ENCODE measurements at places on chromosomes 12 and 14.

DNA sequence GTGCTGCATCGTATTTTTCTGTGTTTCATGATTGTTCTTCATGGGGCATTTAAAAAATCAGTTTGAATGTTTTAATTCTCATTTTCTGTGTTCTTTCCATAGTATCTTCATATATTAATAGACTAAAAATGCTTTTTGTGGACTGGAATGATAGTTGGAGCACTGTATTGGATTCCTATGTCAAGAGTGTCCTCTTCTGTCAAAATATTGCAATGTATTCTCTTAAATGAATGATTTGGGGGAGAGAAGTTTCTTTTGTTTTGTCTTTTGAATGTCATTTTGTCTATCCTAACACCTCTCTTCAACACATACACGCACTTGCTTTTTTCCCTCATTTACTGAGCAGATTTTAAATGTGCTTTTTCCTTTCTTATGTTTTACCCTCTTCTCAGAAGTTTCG is 4.7 kb upstream of the EIF2S3B start:
- peak; percentile 3 for DNase-seq

GRCh38 chr14:100503251-100503650 is 84.0 kb downstream of the BEGAIN start:
- no peak for DNase-seq

DNA sequence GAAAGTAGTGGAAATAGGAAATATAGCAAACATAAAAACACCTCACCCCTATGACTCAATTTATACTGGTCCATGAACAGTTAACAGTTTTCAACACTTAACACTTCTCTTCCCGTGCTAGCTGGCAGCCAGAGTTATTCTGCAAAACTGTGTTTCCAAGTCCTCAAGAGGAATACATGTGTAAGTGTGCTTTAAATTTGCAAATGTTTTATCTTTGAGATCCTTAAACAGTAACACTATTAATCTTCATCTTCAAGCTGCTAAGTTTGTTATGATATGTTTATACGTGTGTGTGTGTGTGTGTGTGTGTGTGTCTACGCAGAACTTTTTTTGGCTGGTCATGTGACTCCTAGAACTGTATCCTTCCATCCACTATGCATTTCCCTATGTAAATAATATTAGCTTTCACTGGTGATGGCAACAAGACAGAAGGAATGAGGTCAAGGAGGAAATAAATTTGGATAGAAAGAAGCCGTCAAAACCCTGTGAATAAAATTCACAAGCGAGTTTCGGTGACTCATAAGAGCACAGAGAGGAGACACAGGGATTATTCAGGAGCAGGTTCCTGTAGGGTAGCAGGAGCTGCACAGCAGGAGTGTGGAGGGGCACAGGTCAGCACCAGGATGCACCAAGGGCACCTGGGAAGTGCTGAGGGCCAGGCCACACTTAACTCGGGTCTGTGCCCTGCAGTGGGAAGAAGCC is 105.9 kb upstream of the ETV6 start:
- DNase-seq, result no peak

DNA sequence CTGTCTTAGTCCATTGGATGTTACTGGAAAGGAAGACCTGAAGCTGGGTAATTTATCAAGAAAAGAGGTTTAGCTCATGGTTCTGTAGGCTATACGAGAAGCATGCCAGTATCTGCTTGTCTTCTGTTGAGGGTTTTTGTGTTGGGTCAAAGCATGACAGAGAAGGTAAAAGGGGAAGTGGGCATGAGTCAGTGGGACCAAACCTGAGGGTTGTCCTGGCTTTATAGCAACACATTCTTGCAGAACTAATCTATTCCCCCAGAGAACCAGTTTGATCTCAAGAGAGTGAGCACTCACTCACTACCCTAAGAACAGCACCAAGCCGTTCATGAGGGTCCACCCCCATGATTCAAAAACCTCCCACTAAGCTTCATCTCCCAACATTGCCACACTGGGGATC is 19.0 kb upstream of the KRAS start:
- DNase-seq, result no peak

- DNase-seq, result no peak
Observed at GRCh38 chr12:777550-778047, 25.2 kb downstream of the WNK1 start.

DNA sequence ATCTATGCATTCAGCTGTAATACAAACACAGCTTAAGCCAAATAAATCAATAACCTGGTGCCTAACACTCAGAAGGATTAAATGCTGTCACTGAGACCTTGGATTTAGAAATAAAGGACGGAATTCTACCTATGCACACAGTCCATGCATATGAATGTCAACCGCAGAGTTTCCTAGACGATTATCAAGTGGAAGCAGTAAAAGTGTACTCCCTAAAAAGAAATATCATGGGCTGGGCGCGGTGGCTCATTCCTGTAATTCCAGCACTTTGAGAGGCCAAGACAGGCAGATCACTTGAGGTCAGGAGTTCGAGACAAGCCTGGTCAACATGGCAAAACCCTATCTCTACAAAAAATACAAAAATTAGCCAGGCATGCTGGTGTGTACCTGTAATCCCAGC is 188.2 kb upstream of the DYRK2 start:
- no peak for DNase-seq

DNA sequence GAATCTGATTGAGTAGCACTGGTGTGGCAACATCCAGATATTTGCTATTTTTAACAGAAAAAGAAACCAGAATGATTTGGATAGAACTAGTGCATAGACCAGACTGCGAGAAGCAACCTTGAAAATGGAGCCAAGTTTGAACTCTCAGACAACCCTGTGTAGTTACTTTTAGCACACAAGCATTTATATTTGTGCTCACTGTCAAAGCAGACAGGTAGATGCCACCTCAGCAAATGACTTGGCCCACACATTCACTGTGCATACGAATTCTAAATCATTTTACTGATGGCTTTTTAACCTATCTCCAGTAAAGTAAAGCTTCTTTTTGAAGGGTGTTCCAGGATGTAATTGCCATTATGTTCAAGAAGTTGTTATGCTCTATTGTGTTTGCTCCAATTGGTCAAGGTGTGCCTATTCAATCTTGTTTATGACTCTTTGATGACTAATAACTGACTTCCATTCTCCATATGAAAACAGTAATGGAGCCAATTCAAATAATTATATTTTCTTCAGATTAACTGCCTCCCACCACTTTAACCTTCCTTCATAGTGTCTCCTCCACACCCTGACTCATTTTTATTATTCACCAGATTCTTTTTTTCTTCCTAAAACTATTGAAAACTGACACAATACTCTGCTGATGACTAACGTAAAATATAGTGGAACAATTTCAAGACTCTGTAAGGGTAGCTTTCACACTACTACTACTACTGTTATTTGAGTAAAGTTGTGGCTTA is 138.5 kb downstream of the CCER1 start:
- no peak for DNase-seq

DNA sequence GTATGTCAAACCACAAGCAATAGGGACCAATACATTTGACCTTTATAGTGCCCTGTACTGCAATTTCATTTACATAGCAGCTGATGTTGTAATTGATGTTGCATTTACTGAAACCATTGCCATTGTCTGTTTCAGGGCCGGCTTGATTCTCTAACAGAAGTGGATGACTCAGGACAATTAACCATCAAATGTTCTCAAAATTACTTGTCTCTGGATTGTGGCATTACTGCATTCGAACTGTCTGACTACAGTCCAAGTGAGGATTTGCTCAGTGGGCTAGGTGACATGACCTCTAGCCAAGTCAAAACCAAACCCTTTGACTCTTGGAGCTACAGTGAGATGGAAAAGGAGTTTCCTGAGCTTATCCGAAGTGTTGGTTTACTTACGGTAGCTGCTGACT is 216.0 kb downstream of the AKAP6 start:
- no peak for DNase-seq

Data from fibroblast of gingiva (primary cell).